Hippocampal formation (tissue), 2 donors: ENCODE measurements at places on chromosomes 5 and 9.

DNA sequence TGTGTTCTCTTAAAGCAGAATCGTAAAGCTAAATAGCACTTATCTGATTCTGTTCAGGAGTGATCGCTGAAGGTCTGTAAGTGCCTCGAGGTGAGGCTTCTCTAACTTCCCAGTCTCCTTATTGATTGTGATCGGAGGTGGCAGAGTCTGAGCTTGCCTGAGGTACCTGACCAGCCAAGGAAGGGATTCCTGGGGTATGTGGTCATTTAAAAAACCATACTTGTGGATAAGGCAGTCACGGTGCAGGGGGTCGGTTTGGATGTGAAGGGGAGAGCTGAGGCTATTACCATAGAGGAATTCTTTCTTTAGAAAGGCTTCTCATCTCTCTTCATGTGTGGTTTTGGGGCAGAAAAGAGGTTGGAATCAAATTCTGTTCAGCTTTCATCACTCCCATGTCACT is 193.7 kb downstream of the TLE4 start:
- DNase-seq, result no peak

DNA sequence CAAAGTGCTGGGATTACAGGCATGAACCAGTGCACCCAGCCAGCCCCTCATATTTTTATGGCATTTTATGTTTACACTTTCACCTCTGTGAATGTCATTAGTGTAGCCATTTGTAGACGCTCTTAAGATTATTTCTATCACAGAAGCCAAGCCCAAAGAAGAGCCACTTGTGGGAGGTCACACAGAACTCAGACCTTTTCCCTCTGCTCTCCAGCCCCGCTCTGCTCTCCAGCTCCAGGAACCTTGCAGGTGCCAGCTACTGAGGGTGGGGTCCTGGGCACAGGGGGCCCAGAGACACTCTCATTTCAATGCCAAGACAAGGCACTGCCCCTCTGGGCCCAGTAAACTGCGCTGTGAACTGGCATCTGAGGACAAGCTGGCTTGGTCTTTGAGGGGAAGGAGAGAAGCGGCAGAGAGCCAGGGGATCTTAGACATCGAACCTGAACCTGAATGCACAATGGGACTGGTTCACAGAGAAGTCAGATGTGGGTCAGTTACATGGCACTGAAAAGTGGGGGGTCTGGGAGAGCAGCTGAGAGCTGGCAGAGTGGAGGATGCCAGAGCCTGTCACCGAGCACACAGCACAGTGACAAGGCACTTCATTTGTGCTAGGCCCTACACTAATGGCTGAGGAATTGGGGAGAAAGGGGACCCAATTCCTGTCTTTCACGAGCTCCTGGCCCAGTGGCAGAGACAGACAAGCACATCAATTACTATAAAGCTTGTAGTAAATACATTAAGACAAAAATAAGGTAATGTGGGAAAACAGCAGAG is 16.7 kb downstream of the ANXA6 start:
- no peak for DNase-seq

- DNase-seq, result no peak
Observed at GRCh38 chr5:62631909-62632580, 53.4 kb downstream of the LRRC70 start.

DNA sequence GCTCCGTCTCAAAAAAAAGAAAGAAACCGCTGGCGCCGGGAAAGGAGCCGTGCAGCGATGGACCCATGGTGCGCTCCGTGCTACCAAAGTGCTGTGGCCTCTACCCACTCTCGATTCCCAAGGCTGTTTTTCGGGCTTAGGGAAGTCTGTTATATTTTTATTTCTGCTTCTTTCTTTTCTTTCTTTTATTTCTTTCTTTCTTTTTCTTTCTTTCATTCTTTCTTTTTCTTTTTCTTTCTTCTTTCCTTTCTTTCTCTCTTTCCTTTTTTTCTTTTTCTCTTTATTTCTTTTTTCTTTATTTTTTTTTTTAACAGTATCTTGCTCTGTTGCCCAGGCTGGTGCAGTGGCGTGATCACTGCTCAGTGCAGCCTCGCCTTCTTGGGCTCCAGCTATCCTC is 87.5 kb downstream of the ANXA2R start:
- no peak for DNase-seq

- DNase-seq, result no peak
Observed at GRCh38 chr9:34463098-34463900, 4.7 kb downstream of the DNAI1 start.

DNA sequence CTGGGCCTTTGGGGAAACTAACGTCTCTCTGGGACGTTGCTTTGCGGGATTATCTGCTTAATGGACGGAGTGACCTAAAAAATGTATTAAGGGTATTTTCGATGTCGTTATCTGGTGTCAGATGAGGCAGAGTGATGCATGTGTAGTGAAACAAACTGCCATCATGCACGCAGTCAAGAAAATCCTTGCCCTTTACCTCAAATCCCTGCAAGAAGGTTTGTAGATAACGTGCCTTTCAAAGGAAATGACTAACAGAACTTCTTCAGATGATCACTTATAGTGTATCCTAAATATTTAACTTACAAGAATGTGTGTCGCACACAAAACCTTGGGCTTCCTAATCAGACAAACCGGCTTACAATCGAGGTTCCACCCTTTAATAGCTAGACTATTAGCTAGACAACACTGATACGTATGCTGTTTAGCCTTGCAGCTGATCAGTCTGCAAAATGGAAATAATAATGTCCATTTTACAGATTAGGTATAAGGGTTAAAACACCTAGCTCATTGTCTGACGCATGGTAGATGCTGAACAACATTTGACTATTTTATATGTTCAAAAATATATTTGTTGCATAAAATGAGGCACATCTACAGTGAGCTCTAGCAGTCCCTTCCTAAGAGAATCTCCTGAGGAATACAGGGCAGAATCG is 541 bp upstream of the TBCA start:
- no peak for DNase-seq

DNA sequence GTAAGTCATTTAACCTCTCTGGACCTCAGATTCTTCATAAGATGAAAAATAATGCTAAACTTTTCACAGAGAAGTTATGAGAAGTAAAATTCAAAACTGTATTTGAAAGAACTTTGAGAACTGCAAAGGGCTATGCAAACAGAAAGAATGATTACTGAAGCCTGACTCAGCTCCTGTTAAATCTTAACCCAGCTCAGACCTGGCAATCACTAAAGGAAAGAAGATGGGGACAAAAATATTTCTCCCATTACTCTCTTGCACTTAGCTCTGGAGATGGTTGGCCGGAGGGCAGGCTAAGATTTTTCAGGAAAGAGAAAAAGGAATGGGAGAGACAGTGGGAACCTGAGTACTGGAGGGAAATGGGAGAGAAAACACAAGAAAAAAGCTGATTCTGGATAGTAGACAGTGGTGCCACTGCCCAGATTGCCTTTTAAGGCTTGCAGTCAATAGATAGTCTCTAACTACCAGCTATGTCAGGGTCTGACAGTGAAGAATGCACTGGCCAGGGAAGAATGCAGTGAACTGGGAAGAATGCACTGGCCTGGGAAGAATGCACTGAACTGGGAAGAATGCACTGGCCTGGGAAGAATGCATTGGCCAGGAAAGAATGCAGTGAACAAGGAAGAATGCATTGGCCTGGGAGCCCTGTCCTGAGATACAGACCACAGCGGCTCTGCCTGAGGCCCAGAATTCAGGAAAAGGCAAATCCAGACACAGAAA is 25.2 kb upstream of the CEMIP2 start:
- DNase-seq, result no peak

- DNase-seq, result no peak
Observed at GRCh38 chr5:96037128-96037527, 75.5 kb upstream of the ELL2 start.
